ENCODE measurements at places on chromosomes 1 and 21.

GRCh38 chr1:42587753-42588152 is 70.5 kb upstream of the PPIH start:
- DNase-seq = no peak

DNA sequence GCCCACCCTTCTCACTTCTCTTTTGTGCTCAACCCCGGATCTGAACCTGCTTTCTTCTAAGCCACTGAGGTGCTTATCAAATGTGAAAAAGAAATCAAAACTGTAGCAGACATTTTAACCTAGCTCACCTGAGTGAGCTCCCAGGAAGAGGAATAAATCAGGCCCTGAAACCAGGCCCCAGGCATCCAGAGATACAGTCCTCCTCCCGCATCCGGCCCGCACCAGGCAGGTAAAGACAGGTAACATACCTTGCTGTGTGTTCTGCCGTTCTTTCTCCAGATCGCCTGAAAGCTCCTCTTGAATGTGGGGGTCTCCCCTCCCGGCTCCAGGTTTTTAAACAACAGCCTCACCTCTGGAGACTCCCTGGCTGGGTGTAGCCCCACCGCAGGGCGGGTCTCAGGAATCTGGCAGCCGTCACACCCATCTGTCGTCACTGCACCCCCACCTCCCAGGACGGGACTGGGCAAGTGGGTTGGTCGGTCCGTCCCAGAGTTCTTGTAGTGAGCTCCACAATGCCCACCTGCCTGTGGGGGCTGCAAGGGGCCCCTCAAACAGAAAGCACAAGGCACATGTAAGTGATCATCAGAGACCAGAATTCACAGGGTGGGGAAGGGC is at the start of gene LAMB3:
LAMB3 (minus strand) TSS at position 305 of the 615 bp plus-strand sequence. CDS start 1,481 bp downstream, outside the sequence.
- DNase-seq = no peak

DNA sequence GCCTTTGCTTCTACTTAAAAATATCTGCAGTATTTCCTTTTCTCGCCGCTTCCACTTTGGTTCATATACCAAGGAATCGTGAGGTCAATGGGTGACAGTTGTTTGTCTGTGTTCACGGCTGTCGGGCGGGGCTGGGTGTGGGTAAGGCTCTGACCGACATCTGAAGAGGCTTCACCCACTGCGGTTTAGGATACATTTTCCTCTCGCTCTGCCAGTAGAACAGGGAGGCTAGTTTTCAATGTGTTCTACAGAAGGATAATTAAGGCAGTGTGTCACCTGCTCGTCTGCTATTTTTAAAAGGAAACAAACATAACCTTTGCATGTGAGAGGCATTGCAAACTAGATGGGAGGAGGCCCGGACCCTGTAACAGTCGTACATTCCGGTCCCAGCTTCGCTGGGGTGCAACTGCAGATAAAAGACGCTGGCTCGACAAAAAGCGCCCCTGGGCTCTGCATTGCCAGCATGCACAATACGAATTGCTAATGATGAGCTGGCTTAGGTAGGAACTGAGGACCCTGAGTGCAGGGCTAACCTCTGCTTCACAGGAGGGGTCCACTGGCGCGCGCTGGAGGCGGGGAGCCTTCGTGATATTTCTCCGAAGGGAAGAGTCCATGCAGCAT is 8.5 kb upstream of the ERG start:
- DNase-seq = peak; percentile 92

DNA sequence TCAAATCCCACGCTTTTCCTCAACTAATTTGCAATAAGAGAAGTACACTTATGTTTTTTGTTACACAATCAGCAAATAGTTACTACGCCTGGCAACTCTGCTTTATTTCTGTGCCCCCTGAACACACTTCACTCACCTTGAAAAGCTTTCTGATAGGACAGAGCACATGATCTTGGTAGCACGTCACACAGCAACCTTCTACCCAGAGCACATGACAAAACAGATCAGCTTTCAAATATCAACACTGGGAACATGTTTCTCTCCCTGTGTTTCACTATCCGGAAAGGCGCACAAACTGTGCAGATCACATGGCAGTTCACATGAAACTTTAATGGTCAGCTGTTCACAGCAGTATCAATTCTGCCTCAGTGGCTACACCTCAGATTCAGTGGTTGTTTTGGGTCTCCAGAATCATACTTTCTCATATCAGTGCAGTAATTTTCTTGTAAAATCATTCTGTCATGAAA is 2.2 kb downstream of the SLC19A2 start:
- DNase-seq = no peak

DNA sequence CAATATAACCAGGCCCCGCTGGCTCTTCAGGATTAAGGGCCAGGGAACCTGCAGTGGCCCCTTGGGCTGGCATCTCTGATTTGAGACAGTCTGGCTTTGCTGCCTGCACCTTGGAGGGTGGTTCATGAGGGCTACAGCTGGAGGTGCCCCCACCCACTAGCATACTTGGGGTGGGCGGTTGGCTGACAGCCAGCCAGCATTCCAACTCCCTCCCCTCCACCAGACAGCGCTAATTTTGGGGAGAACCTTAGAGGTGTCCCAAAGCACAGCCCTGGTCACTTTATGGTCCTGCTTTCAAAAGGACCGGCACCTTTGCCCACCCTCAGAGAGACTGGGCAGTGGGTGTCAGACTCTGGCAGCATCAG is 180.7 kb upstream of the VAMP3 start:
- DNase-seq = no peak

- no peak for DNase-seq
Observed at GRCh38 chr1:187229496-187229895, 400.7 kb downstream of the PLA2G4A start.

DNA sequence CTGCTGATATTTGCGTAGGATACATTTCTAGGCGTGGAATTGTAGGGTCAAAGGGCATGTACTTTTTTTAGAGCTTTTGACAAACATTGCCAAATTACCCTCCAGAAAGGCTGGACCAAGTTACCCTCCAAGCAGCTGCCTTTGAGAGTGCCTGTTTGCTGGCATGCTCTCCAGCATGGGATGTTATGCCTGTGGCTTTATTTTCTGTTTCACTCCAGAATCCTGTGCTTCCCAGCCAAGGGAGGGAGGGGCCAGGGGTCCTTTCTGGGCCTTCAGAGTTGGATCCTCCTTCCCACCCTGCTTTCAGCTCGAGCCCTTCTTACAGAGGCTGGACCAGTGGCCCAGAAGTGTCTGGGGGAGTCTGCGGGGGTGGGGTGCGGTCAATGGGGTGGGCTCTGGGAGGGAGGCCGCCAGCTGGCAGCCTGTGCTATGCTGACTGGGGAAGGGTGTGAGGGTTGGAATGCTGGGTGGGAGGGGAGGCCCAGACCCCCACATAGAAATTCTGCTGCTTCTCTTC is 81.2 kb downstream of the EPHB2 start:
- DNase-seq = no peak

DNA sequence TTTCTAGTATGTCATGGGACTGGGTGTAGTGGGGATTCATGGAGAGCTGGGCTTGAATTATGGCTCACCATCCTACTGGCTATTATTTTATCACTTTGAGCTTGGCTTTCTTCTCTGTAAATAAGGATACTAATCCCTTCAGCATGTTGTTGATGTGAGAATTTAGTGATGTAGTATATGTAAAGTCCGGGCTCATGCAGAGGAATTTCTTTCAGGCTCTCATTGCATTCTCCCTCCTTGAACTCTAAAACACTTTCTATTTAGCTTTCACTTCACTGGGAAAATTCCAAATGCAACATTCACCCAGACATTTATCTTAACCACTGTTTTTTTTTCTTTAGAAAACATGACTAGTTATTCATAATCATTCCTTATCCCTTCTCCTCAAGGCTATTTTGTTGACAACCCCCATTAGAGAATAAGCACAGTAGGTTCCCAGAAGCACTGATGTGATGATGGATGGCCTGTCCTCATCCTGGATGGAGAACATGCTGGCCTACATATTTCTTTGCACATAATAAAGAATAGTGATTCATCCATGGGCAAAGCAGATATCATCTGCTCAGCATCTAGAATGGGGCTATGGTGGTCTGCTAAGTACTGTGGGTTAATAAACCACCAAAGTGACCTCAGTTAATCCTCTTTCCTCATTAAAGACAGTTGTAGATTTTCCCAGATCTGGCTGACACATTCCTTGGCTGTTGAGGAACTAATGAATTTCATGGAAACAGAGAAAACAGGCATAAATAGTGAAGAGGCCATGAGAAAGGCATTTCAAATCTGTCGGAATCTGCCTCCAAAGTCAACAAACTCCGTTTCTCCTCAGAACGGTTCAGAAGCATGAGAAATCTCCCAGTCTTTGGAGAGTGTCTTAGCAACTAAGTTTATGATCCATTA is 68.0 kb upstream of the CYP2J2 start:
- no peak for DNase-seq

GRCh38 chr1:233304489-233305102 is 9.1 kb upstream of the PCNX2 start:
- DNase-seq = peak; percentile 46

GRCh38 chr1:114379987-114380386 is 131.0 kb downstream of the TRIM33 start:
- DNase-seq = no peak

DNA sequence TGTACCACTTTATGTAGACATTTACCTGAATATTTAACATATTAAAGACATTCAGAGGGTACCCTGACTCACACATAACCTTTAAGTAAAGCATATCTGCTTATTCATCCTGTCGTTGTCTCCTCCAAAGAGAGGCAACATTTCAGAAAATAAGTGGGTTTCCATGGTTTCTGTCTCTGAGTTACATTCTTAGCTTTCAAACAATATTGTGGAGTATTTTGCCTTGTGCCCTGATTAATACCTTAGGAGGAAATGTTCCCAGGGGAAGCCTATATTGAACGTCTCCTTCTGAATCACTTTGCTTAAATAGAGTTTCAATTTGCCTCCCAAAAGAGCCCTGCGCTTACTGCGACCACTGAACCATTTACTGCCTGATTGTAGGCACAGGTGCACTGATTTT is 26.1 kb downstream of the PALMD start:
- DNase-seq = no peak

GRCh38 chr21:40271164-40271563 is 403.9 kb downstream of the PCP4 start:
- no peak for DNase-seq

- no peak for DNase-seq
Observed at GRCh38 chr1:12466816-12467215, 151.2 kb downstream of the DHRS3 start.

- DNase-seq = peak; percentile 76
Observed at GRCh38 chr1:235297579-235297978, 30.4 kb downstream of the ARID4B start.

DNA sequence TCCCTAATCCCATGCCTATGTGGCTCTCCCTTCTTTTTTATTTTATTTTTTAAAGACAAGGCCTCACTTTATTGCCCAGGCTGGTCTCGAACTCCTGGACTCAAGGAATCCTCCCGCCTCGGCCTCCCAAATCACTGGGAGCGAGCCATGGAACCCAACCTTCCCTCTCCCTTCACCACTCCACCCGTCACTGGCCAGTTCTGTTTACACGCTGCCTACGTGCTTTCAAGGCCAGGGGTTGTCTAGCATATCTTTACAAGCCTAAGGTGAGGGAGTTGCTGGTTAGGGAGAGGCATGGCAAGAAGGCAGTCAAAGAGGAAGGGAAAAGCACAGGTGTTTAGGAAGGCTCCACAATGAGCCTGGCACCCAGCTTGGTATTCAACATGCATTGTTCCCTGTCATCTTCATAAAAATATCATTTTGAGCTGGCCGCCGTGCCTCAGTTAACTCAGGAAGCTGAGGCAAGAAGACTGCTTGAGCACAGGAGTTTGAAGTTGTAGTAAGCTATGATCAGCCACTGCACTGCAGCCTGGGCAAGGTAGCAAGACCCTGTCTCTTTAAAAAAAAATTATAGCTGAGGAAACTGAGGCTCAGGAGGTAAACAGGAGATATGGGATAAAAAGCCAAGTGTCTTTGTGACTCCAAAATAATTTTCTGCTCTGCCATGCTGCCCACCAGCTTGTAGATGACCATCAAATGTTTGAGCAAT is 1.1 kb downstream of the RHBDL2 start:
- no peak for DNase-seq

DNA sequence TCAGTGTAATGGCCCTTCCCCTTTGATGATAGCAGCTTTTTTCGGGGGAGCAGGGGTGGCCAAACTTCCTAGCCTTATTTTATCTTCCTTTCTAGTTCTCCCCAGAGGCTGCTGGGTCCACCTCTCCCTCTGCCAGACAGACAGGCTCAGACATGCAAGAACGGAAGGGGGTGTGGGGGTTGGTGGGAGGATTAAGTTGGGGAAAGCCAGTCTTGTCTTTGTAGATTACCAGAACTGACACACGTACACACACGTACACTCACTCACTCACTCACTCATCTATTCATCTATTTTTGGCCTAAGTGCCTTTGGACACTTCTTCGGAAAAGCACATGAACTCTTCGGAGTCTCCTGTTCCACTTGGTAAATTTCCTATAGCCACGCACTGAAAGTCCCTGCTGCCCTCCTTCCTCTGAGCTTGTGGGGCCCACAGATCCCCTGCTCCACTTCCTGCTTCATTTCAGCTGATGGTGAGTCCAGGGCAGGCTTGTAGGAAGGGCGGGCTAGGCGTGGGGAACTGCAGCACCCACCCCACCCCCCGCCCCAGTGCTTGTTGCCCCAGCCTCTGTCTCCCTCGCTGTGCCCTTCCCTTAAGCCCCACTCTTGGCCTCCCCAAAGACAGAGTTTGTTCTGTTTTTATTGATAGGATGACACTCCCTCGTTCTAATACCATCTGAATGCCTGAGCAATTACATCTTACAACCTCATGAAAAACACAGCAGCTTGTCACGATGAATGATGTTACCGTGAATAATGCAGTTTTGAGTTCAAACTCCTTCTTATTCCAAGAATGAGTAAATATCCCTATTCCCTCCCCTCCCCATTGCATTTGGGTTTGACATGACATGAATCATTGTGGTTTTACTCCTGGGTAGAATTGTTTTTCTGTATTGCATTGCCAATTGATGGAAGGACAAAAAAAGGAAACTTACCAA is 60.7 kb upstream of the ATP5PO start:
- DNase-seq = peak; percentile 38

- DNase-seq = no peak
Observed at GRCh38 chr21:38751379-38752050, 54.2 kb upstream of the ETS2 start.

DNA sequence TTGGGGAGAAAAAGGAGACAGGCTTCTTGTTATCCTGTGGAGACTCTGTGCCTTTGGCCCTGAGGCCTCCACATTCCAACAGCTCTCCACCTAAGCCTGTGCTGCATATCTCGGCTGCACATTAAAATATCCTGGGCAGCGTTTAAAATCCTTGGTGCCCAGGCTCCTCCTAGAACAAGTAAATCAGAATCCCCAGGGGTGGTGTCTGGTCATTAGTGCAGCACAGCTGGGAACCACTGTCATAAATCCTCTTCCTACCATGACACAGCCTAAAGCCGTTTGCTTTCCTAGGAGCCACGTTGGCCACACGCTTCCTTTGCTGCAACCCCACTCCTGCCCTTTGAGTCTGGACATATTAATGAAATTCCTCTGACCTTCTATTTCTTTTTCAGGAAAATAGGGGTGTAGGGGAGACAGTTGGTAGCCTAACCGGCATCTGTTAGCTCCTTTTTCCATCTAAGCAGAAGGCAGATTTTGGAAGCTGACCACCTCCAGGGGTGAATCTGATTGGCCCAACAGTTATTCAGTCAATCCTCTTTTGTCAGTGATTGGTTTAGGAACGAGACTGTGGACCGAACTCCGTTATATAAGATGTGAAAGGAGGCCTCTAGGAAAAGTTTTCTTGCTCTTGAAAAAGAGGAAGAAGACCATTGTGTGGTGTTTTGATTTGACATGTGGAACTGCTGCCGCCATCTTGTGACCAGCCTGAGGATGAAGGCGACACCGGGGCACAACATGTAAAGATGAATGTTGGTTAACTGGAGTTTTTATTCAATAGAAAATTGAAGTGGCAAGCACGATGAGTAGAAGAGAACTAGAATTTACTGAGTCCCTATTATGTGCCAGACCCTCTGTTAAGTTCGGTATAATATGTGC is 41.9 kb downstream of the JUN start:
- DNase-seq = no peak

- no peak for DNase-seq
Observed at GRCh38 chr1:199223936-199224335, 585.1 kb downstream of the PTPRC start.
